A549 treated with CpdA at 1 μM for 4 hours (cell line): ENCODE measurements at places on chromosomes 1 and 21. TPM values are rescaled to one million over a fixed set of nuclear protein-coding genes. Genes with fewer than 3 reads are reported as not detected.

The DTL gene
- 19.2 to 25.0 TPM (median 22.7 TPM) in 5 replicates for total RNA-seq

The LRRC38 gene
- not detected in 5 replicates for total RNA-seq

The HES3 gene
- total RNA-seq, result not detected in 5 replicates

The GBP5 gene
- 0.05 TPM in 2 of 5 replicates, not detected in the others for total RNA-seq

The RNPC3 gene
- 5.4 to 7.6 TPM (median 5.9 TPM) in 5 replicates for total RNA-seq

The FAM110D gene
- 0.01 to 0.06 TPM in 2 of 5 replicates, not detected in the others for total RNA-seq

The ANKRD34A gene
- 0.12 to 0.27 TPM (median 0.17 TPM) in 5 replicates for total RNA-seq

The YOD1 gene
- 5.0 to 7.0 TPM (median 5.6 TPM) in 5 replicates for total RNA-seq

The PPT1 gene
- total RNA-seq, result 60.7 to 70.8 TPM (median 63.7 TPM) in 5 replicates

The SAMD11 gene
- total RNA-seq, result 14.4 to 35.3 TPM (median 31.0 TPM) in 5 replicates

The WLS gene
- 18.2 to 25.0 TPM (median 19.4 TPM) in 5 replicates for total RNA-seq

The HCN3 gene
- total RNA-seq, result 2.9 to 5.8 TPM (median 4.5 TPM) in 5 replicates

The KIAA1614 gene
- total RNA-seq, result 0.38 to 1.2 TPM (median 0.97 TPM) in 5 replicates

The PLCH2 gene
- total RNA-seq, result 0.15 to 0.41 TPM (median 0.34 TPM) in 5 replicates

The KCNJ9 gene
- 0.06 TPM in 1 of 5 replicates, not detected in the others for total RNA-seq

The NLRP3 gene
- total RNA-seq, result not detected in 5 replicates

The MYOG gene
- total RNA-seq, result not detected in 5 replicates

The NBPF3 gene
- 4.9 to 8.3 TPM (median 6.2 TPM) in 5 replicates for total RNA-seq

The BTBD8 gene
- 0.20 to 1.1 TPM (median 0.75 TPM) in 5 replicates for total RNA-seq

The CATSPERE gene
- 0.05 to 0.27 TPM (median 0.09 TPM) in 4 of 5 replicates, not detected in the other for total RNA-seq

The OXCT2 gene
- total RNA-seq, result 0.38 to 0.64 TPM (median 0.40 TPM) in 5 replicates

The PCAT6 gene
- 2.5 to 3.9 TPM (median 3.6 TPM) in 5 replicates for total RNA-seq

The KCNJ15 gene
- total RNA-seq, result 0.12 to 0.50 TPM (median 0.26 TPM) in 5 replicates

The ZFP69B gene
- total RNA-seq, result 1.6 to 2.1 TPM (median 1.7 TPM) in 5 replicates
